ENCODE measurements at places on chromosomes 13 and 19. TPM values are rescaled to one million over a fixed set of nuclear protein-coding genes. Genes with fewer than 3 reads are reported as not detected.

- no peak for DNase-seq
Observed at GRCh38 chr13:50127726-50128291, 112.6 kb downstream of the KCNRG start.

ZIM2 gene
- 6.6 TPM for total RNA-seq

DNA sequence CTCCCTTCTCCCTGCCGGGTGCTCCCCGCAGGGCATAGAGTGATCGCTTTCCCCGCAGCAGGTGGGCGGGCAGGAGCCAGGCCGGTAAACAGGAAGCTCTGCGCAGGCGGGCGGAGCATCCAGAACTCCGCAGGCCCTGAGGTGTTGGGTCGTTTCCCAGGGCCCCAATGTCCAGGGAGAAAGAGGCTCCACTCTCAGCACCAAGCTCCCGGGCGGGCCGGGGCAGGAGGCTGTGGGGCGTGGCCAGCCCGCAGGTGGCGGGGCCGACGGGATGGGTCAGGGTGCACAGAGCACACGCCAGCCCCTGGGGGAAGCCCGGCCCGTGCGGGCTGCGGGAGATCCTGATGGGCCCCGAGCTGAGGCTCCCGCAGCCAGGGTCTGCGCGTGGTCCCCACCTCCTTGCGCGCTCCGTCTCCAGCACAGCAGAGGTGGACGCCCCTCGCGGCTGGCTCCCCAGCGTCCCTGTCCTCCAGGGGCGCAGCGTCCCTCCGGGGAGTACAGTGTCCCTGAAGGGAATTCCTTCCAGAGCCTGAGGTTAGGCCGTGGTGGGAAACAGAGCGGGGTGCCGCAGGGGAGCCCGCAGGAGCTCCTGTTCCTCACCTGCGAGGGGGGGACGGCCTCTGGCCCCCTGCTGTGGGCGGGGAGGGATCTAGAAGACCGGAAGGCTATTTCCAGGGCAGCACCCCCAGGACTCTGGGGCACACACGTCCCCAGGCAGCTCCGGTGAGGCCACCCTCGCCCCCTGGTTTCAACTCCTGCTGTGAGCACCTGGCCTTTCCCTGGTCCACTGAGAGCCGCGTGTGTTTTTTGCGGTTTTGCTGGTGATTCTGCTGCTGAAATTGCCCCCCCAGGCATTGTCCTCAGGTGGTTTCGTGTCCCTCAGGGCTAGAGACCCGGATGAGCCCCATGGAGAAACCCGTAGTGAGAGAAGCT is 12.2 kb downstream of the PIP5K1C start:
- no peak for DNase-seq

DNA sequence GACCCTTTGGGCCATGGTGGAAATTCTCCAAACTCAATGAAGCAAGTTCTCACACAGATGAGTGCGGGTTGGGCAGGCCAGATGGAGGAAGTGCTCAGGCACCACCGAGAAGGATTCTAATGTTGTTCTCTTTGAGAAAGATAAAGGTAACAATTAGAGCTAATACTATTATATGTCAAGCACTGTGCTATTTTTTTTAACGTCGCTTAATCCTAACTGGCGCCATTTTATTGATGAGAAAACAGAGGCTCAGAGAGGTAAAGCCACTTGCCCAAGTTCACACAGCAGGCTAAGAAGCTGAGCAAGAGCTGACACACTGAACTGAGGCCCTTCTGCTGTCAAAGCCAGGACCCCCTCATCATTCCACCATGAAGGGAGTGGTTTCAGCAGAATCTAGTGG is 1.0 kb downstream of the FBL start:
- no peak for DNase-seq

DNA sequence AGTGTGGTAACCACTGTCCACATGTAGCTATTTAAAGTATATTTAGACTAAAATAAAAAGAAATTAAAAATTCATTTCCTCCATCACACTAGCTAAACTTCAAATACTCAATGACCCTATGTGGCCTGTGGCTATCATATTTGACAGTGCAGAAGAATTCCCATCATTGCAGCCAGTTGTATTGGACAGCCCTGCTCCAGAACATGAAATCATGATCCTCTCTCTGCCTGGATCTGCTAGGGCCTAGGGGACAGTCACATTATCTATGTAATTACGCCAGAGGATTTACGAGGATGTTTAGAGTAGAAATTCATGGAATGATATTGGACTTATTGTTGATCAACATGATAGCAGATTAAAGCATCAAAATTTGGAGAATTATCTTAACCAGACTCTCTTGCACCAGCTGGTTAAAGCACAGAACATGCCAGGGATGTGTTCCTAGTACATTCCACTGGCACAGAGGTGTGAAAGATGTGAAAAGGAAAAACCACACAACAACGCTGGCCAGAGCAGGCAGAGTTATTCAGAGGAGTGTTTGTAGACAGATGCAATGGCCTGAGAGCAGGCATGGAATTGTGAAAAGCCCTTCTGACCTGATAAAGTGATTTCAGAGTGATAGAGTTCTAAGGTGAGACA is 108.9 kb upstream of the STARD13 start:
- DNase-seq = no peak

DNA sequence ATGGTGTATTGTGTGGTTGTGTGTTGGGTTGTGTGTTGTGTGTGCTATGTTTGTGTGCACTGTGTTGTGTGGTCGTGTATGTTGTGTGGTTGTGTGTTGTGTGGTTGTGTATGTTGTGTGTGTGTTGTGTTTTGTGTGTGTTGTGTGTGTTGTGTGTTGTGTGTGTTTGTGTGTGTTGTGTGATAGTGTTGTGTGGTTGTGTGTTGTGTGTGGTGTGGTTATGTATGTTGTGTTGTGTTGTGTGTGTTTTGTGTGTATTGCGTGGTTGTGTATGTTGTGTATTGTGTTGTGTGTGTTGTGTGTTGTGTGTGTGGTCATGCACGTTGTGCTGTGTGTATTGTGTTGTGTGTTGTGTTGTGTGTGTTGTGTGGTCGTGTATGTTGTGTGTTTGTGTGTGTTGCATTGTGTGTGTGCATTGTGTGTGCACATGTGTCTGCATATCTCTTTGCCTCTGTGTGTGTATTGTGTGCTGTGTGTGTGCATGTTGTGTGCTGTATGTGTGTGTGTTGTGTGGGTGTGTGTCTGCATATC is 2.9 kb downstream of the C3 start:
- DNase-seq = no peak

DNA sequence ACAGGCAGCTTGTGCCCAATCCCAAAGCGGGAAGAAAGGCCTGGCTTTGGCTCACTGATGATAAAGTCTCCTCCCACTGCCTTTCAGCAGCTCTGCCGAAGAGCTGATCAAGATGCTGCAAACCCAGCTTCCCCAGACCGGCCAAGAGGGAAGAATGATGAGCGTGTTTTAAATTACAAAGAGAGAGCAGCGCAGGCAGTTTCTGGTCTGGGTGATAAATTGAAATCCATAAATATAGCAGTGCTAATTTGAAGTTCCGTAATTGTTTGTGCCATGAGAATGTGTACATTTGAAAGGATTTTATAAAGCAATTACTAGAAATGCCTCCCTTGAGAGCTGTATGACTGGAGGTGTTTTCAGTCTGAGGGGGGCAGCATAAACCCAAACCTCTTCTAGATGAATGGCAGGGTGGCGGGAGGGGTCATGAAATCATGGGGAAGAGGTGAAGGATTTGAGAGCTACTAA is 171.8 kb downstream of the STK24 start:
- peak; percentile 95 for DNase-seq

All from spinal cord (tissue), 10 donors.